ENCODE measurements at places on chromosomes 7 and 10. TPM values are rescaled to one million over a fixed set of nuclear protein-coding genes. Genes with fewer than 3 reads are reported as not detected.

The IFIT1B gene
- not detected for total RNA-seq

The NEURL1 gene
- 10.0 TPM for total RNA-seq

The AKR1C4 gene
- total RNA-seq = not detected

The UBTD1 gene
- total RNA-seq = 33.8 TPM

The GPC2 gene
- total RNA-seq = 3.1 TPM

The WIPF3 gene
- 0.39 TPM for total RNA-seq

The ZC3HAV1 gene
- total RNA-seq = 32.6 TPM

The GBX1 gene
- total RNA-seq = not detected

The PRSS37 gene
- not detected for total RNA-seq

The CTAGE8 gene
- total RNA-seq = not detected

The IKZF1 gene
- not detected for total RNA-seq

The SPDYE3 gene
- not detected for total RNA-seq

The NPTX2 gene
- 0.22 TPM for total RNA-seq
